CD4-positive, alpha-beta T cell treated with Interleukin-15 for 4 hours (primary cell): ENCODE measurements at places on chromosomes 3 and 15.

- DNase-seq: no peak
Measured at GRCh38 chr3:58336135-58336882, 3.6 kb downstream of the PXK start.

GRCh38 chr15:45635191-45635638 is 386 bp downstream of the SQOR start:
- peak; percentile 69 for DNase-seq

- no peak for DNase-seq
Measured at GRCh38 chr15:66715720-66716655, 14.0 kb downstream of the SMAD6 start.

GRCh38 chr3:149388531-149389417 is 11.3 kb upstream of the TM4SF1 start:
- DNase-seq: no peak

GRCh38 chr3:107938143-107938542 is 152.7 kb downstream of the CD47 start:
- peak; percentile 20 for DNase-seq

DNA sequence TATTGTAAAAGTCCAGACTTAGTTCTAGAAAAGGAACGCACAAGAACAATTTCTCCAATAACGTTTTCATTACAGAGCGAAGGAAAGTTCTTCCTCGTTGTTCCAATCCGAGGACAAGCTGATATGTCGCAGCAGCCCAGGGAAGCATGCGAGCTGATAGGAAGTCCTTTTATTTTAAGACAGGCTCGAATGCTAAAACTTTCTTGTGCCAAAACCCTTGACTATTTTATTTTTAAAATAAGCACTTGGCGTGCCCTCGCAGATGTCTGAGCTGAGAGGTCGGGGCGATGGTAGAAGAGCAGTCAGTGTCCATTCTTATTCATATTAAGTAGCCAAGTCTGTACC is 433 bp upstream of the MITF start:
- no peak for DNase-seq

DNA sequence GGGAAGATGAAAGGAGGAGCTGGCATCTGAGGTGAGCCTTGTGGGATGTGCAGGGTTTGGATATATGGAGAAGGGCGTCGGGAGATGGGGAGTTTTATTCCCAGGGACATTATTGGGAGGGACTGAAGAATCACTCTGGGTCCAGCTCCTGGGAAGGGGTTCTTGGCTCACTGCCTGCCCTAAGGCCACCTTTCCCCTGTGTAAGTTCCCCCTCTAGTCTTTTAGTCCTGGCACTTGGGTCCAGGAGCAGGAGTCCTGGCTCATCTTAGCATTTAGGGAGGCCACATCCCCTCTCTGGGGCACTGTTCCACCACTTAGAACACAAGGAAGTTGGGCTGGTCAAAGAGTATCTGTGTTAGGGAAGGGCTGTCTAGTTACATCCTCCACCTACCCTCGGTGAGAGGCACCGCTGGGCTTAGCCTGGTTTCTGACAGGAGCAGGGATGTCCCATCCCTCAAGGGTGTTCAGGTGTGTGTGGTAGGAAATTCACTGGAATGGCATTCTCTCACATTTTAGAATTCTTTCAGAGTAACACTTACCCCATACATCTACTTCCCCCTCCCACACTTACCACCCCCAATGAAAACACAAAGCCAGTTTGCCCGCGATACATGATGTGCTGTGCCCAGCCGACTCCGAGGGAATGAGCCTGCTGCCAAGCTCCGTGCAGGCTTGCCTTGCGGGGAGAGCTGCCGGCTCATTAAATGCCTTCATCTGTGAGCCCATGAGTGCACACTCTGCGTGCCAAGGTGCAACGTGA is 86.7 kb downstream of the FAM43A start:
- no peak for DNase-seq

GRCh38 chr15:69145694-69146492 is 14.5 kb upstream of the GLCE start:
- DNase-seq: no peak

- DNase-seq: peak; percentile 71
Measured at GRCh38 chr15:82530606-82531379, 9.5 kb downstream of the RPS17 start.

DNA sequence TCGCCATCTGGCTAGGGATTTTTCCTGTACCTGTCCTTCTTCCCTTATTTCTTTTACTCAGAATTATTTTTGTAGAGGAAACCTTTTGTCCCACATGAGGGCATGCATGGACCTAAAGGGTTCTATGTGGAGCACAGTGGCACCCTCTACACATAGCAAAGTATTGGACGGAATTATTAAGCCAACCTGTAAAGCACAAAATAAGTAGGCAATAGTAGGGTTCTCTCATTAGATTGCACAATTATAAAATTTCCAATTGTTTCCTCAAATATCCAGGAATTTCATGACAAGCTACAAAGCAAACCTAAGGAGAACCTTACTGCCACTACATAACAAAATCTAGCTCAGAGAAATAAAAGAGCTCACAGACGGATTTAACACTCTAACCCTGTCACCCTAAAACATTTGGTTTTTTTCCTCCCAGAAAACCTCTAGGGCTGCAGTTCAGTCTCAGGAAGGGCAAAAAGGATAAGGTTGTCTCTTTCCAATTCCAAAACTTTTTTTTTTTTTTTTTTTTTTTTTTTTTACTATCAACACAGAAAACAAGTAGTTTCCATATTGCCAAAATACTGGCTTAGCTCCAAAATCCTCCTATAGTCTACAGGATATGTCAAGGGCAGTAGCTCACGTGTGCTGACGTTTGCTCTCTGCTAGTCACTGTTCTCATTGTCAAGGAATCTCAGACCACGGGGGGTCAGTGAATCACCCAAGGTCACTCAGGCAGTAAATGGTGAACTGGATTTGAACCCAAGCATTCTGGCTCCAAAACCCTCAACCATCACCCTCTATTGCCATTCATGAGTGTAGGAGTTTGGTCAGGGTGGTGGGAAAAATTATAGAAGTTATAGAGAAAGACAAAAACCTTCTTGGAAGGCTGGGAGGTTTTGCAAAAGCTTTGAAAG is 52.3 kb downstream of the NCEH1 start:
- no peak for DNase-seq

DNA sequence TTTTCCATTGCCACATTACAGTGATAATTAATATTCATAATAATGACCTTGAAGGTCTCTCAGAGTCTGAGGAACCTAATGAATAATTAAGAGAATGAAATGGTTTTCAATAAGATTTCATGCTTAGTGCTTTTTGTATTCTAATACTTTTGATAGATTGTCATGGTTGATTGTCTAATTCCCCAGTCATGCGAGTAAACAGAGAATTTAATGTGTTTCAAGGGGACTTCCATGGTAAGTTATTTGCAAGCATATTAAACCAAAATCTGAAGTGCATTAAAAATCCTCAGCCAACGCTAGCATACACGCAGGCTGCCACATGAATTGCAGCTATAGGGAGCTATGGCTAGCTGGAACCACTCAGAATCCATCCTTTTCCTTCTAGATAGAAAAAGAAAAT is 18.9 kb upstream of the ANO10 start:
- no peak for DNase-seq

DNA sequence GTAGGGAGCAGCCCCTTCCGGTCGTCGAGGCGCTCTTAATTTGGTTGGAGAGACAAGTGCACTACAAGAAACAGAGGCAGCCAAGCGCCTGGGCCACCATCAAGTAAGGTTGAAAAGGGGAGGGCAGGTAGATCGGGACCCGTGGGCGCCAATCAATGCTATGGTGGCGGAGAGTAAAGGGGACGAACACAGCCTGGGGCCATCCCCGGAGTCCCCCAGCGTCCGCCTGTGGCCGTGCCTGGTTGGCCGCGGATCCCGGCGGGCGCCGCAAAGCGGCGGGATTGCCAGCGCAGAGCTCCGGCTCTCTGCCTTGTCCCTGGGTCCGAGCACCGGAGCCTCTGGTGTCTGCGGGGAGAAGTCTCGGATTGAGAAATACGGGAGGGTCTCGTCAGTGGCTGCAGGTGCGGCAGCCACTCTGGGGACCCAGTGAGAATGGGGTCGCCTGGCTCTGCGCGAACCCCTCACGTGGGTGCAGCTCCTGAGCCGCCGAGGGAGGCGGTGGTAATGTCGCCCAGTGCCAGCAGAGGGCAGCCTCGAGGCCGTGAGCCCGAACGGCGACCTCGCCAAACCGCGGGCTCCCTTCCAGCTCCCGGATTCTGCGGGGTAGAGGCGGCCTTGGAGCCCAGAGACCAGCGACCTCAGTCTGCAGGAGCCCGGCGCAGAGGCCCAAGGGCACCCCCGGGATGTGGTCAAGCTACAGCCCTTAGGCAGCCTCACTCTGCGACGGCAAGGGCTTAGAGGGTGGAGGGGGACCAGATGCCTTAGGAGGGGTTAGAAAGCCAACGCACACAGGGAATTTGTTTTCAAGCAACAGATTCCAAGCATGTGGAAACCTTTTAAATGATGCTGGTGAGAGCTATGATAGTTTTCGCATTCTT is 10.8 kb downstream of the FOXL2 start:
- DNase-seq: peak; percentile 69

GRCh38 chr15:68658641-68659358 is 80.0 kb downstream of the CORO2B start:
- DNase-seq: no peak

DNA sequence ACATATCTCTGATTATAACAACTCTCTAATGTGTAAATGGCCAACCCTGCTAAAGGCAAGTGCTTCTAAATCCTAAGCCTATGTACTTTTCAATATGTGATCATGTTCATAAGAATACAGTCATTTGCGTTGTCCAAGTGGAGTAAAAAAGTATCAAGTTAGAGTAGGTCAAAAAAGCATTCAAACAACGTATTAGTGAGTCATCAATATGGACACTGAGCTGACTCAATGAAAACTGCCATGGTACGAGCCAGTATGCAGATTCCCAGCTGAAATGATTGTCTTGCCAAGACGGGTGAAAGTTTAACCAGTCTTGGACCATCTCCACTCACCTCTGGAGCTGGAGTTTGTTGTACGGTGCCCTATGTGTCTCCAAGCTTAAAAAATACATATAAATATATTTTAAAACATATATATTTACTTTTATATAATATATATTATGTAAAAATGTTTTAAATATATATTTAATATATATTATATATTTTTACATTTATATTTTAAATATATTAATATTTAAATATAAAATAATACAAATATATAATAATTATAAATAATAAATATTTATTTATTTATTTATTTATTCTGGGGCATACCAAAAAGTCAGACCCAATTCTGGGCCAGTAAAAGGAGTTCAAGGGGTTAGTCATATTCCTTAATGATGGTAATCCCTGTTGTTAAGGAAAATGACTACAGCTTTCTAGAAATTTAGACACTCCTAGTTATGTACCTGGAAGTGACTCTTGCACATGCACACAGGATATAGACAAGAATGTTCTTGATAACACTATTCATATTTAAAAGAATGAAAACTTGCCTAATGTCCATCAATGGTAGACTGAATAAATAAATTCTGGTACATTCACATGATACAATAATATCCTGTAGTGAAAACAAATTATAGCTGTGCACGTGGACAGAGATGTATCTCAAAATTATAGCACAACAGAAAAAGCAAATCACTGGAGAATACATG is 27.2 kb downstream of the PLSCR4 start:
- DNase-seq: no peak

GRCh38 chr3:45252826-45253225 is 26.7 kb upstream of the TMEM158 start:
- no peak for DNase-seq

DNA sequence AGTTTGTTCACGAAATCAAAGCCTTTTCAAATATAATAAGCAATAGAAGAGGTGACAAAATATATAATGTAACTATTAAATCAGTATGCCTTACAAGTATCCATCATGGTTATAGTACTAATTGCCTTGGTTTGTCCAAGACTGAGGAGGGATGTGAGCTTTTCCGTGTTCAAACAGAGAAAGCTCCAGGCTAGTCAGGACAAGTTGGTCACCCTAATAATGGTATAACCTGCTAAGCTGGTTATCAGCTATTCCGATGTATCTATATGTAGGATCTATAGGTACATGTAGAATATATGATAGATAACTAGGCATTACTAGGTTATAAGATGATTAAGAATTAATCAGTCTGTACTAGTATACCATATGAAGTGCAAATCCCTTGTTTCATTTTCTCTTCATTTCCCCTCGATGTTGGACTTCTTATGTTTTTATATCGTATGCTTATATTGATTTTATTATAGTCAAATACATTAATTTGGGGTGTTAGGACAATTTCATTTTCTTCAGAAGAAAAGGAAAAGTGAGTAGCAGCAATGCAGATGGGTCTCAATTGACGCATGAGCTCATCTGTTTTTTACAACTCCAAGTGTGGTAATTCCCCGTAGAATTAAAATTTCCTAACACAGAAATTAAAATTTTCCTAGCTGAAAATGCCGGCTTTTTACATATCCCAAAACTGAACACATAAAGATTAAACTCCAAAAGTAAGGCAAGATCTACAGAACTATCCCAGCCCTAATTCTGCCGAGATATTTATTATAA is 419.1 kb downstream of the TIGIT start:
- no peak for DNase-seq
